ENCODE measurements at places on chromosomes 7 and 10. TPM values are rescaled to one million over a fixed set of nuclear protein-coding genes. Genes with fewer than 3 reads are reported as not detected.

GRCh38 chr7:127587663-127588018 is 570 bp upstream of the ARF5 start:
- peak overlapping the region; percentile 64 for H3K4me3 ChIP-seq
- no peaks in the 10 kb centered on the region for H3K27me3 ChIP-seq
- no peak for DNase-seq
- H3K27ac ChIP-seq, result peak overlapping the region; percentile 43
- H3K36me3 ChIP-seq, result peaks cover 20% of the 10 kb centered on the region

DNA sequence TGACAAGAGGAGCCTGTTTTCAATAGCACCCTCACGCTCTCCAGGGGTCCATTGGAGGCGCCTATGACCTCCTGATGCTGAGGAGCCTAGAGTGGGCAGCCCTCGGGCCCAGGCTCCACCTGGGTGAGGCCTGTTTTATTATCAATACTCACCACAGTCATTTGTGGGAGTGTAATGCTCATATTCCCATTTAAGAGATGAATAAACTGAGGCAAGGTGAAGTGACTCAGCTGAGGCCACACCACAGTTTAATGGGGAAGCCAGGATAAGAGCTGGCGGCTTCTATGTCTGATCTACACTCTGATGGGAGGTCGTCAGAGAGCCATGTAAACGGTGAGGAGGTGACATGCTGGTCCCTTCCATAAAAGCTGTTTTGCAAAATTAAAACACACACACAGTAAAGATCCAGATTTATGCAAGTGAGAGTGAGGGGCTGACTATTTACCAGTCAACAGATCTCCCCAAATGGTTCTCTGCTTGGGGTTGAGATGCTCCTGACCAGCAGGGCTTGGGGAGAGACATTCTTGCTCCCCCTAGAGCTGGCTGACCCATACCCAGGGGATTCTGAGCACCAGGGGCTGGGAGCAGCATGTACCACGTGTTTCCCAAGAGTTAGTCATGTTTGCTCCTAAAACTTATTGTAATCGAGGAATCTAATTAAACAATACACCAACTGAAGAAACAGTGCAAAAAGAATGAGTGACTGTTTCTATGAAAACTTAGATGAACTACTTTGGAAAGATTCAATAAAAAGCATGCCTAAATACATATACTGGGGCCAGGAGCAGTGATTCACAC is 81.0 kb upstream of the INSIG1 start:
- H3K27me3 ChIP-seq, result peaks cover 21% of the 10 kb centered on the region
- H3K27ac ChIP-seq, result no peak overlapping the region
- H3K4me1 ChIP-seq, result no peaks in the 10 kb centered on the region
- DNase-seq, result no peak
- no peaks in the 10 kb centered on the region for H3K36me3 ChIP-seq

- H3K36me3 ChIP-seq, result no peaks in the 10 kb centered on the region
- DNase-seq, result no peak
- no peak overlapping the region for H3K27ac ChIP-seq
- H3K27me3 ChIP-seq, result no peaks in the 10 kb centered on the region
Measured at GRCh38 chr10:109358325-109358724, 565.0 kb downstream of the XPNPEP1 start.

GRCh38 chr10:110863956-110864355 is 7.8 kb upstream of the PDCD4 start:
- peak overlapping the region; percentile 94 for H3K27ac ChIP-seq
- H3K4me3 ChIP-seq, result no peak overlapping the region
- H3K27me3 ChIP-seq, result no peaks in the 10 kb centered on the region
- no peaks in the 10 kb centered on the region for H3K36me3 ChIP-seq
- H3K4me1 ChIP-seq, result peaks cover 97% of the 10 kb centered on the region

DNA sequence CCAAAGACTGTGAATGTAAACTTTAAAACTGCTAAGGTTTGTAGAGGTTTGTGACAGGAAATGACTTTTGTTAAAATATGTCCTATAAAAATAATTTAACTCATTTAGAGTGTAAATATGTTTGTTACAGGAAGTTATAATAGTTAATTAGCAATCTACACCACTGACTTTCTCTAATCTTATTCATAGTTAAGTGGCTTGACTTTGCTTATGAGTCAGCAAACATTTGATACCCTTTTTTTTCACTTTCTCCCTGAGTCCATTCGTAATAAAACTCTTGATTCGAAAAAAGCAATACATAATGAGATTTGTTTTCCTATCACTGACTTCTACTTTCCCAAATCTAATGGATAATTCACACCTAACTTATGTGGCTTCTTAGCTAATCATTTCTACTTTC is 317.7 kb upstream of the SEMA3C start:
- no peaks in the 10 kb centered on the region for H3K36me3 ChIP-seq
- H3K4me1 ChIP-seq, result no peaks in the 10 kb centered on the region
- H3K4me3 ChIP-seq, result no peak overlapping the region
- DNase-seq, result no peak
- H3K27me3 ChIP-seq, result no peaks in the 10 kb centered on the region
- H3K27ac ChIP-seq, result no peak overlapping the region

GRCh38 chr10:3727268-3727667 is 57.7 kb downstream of the KLF6 start:
- no peaks in the 10 kb centered on the region for H3K36me3 ChIP-seq
- H3K27me3 ChIP-seq, result no peaks in the 10 kb centered on the region
- DNase-seq, result no peak
- H3K4me3 ChIP-seq, result no peak overlapping the region
- no peaks in the 10 kb centered on the region for H3K4me1 ChIP-seq
- no peak overlapping the region for H3K27ac ChIP-seq

FZD1 gene
- 1.4 TPM for total RNA-seq

GPR26 gene
- total RNA-seq, result 0.09 TPM

TMEM184A gene
- total RNA-seq, result 0.47 TPM

STEAP4 gene
- total RNA-seq, result 0.38 TPM
